ENCODE measurements at places on chromosomes 3 and 15. TPM values are rescaled to one million over a fixed set of nuclear protein-coding genes. Genes with fewer than 3 reads are reported as not detected.

Gene EXD1
- not detected for total RNA-seq

Gene RTP4
- total RNA-seq, result not detected

Gene OCA2
- total RNA-seq, result 0.16 TPM

Gene PRKCI
- total RNA-seq, result 34.9 TPM

Gene RTP1
- not detected for total RNA-seq

Gene PIF1
- total RNA-seq, result 6.2 TPM

Gene PTH1R
- 1.4 TPM for total RNA-seq

Gene ZWILCH
- 7.2 TPM for total RNA-seq

Gene TIMP4
- 4.9 TPM for total RNA-seq

Gene IQCH
- total RNA-seq, result 1.8 TPM

Gene PRR20G
- total RNA-seq, result not detected

Gene ENTPD3
- not detected for total RNA-seq

Gene FANCD2
- 20.2 TPM for total RNA-seq

Gene HAUS2
- 38.0 TPM for total RNA-seq

Gene PP2D1
- not detected for total RNA-seq

Gene GASK1A
- 1.1 TPM for total RNA-seq

Gene BFSP2
- total RNA-seq, result not detected

Gene SLC22A13
- total RNA-seq, result 1.6 TPM

Gene ARNT2
- 4.8 TPM for total RNA-seq

Gene HYAL1
- 4.5 TPM for total RNA-seq

Gene CYP1A2
- total RNA-seq, result not detected

Gene CHRM5
- not detected for total RNA-seq

Gene IMPDH2
- 350 TPM for total RNA-seq

Gene GHSR
- total RNA-seq, result not detected

Gene ATP13A4
- total RNA-seq, result not detected

Gene CLDND1
- total RNA-seq, result 76.0 TPM

Gene MYL3
- not detected for total RNA-seq

Gene TBC1D23
- total RNA-seq, result 35.8 TPM

Gene FAM107A
- 0.32 TPM for total RNA-seq

Gene GOLGA6L7
- total RNA-seq, result not detected

Gene ZDHHC3
- total RNA-seq, result 73.9 TPM

Gene ATP10A
- 0.24 TPM for total RNA-seq

Gene SEMA3G
- 0.40 TPM for total RNA-seq

Gene MRPS25
- total RNA-seq, result 27.5 TPM

Gene MNS1
- 4.1 TPM for total RNA-seq

Gene GOLGA8J
- not detected for total RNA-seq

Gene FNDC3B
- total RNA-seq, result 68.2 TPM

Gene RYR3
- total RNA-seq, result not detected

Gene EPHB1
- total RNA-seq, result 0.65 TPM

Gene VILL
- 5.5 TPM for total RNA-seq

Gene DAZL
- not detected for total RNA-seq

Gene TIGIT
- not detected for total RNA-seq

Gene PLA2G4B
- total RNA-seq, result under 0.01 TPM

Gene CHRNA3
- total RNA-seq, result not detected

Gene ZBTB47
- total RNA-seq, result 9.3 TPM

Gene MAP6D1
- 1.4 TPM for total RNA-seq

Gene TMEM158
- total RNA-seq, result 25.3 TPM

Gene LRRC3B
- total RNA-seq, result not detected

Gene FBLN2
- total RNA-seq, result 25.2 TPM

Gene UBE3A
- 54.9 TPM for total RNA-seq

Gene MED12L
- 0.80 TPM for total RNA-seq

Gene MAP2K1
- 44.5 TPM for total RNA-seq

Gene IL17RE
- total RNA-seq, result 0.88 TPM

Gene SQOR
- 7.3 TPM for total RNA-seq

Gene NRROS
- total RNA-seq, result 0.52 TPM

Gene VWA5B2
- total RNA-seq, result not detected

Gene GRIP2
- not detected for total RNA-seq

Data from epithelial cell of alveolus of lung (primary cell).